ENCODE measurements at places on chromosomes 1 and 21.

DNA sequence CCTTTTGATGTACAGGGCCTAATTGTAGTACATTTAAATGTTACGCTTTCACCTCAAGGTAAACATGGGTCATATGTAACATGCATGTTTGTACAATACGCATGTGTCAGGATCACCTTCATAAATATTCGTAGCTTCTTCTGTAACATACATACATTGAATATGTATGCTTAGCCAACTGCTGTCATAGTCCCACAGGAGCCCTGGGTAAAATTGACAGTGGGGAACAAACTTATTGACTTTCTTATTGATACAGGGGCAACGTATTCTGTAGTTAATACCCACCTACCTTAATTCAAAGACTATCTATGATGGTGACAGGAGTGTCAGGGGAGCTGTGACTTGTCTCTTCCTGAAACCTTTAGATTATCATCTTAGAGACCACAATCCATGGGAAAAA is 3.7 kb upstream of the REN start:
- H3K36me3 ChIP-seq = no peaks in the 10 kb centered on the region
- H3K4me1 ChIP-seq = no peaks in the 10 kb centered on the region

DNA sequence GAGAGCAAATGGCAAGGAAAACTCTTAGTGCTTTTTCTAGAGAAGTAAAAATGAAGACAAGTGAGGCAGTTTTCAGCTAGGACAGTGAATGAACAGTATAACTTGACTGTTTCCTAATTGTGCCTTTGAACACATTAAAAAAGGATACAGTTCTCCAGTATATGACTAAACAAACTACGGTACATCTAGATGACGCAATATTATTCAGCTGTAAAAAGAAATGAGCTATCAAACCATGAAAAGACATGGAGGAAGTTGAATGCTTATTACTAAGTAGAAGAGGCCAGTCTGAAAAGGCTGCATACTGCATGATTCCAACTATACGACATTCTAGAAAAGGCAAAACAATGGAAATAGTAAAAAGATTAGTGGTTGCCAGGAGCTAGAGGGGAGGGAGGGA is 206.3 kb downstream of the SIPA1L2 start:
- no peaks in the 10 kb centered on the region for H3K4me1 ChIP-seq
- DNase-seq = no peak

DNA sequence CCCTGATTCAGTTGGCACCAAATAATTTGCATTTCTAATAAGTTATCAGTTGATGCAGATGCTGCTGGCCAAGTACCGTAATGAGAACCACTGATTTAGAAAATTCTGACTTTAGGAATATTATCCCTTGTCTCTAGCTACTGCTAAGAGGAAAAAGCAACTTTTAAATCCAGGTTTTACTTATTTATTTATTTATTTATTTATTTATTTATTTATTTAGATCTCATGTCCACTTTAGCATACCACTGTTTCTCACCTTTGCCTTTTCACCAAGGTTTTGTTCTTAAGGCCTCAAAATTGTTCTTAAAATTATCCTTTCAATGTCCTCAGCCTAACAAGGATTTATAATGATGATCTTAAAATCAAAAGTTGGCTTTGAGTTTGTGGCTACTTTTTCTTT is 8.7 kb upstream of the CYYR1 start:
- H3K4me3 ChIP-seq = no peak overlapping the region
- H3K4me1 ChIP-seq = no peaks in the 10 kb centered on the region
- H3K27ac ChIP-seq = no peak overlapping the region
- no peak for DNase-seq
- H3K27me3 ChIP-seq = no peaks in the 10 kb centered on the region

- no peaks in the 10 kb centered on the region for H3K27me3 ChIP-seq
- no peaks in the 10 kb centered on the region for H3K36me3 ChIP-seq
Observed at GRCh38 chr1:10211805-10212410, 1.5 kb downstream of the KIF1B start.

GRCh38 chr1:58288624-58289142 is 257.8 kb downstream of the OMA1 start:
- no peak overlapping the region for H3K27ac ChIP-seq
- no peak for DNase-seq
- H3K27me3 ChIP-seq = no peaks in the 10 kb centered on the region
- no peaks in the 10 kb centered on the region for H3K36me3 ChIP-seq
- H3K4me3 ChIP-seq = no peak overlapping the region
- no peaks in the 10 kb centered on the region for H3K4me1 ChIP-seq

DNA sequence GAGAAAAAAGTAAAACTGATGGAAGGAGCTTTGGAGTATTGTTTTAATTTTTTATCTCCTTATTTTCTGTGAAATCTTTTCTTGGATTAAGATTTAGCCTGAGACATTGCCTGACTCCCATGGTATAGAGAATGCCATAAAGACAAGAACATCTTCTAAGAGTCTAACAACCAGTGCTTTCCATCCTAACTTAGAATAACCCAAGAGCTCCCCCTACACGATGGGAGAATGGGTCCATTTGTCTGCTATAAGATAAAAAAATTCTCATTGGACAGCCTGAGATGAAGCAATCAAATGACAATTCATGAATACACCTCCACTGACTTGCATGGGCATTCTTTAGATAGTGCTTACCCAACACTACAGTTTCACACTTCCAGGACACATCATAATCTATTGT is 478.1 kb downstream of the TTLL7 start:
- no peaks in the 10 kb centered on the region for H3K36me3 ChIP-seq
- no peak for DNase-seq
- H3K4me3 ChIP-seq = no peak overlapping the region
- no peaks in the 10 kb centered on the region for H3K27me3 ChIP-seq

All from upper lobe of right lung (tissue), 1 donor.